B cell (primary cell): ENCODE measurements at places on chromosomes 12 and 14.

DNA sequence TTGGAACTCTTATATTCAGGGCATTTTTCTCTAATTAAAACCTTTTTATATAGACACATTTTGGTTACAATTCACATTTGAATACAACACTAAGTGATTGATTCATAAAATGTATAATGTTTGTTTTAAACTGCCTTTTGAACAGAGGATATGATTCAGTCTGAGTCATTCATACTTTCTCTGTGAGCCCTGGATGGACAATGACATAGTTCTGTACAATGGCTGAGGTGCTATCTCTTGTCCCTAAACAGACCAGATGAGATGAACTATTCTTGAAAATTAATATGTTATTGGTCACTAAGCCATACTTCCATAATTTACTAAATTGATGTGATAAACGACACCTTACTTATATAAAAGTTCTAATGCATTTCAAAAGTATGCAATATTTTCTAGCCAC lies 199.7 kb upstream of the ATXN7L3B start:
- no peak for DNase-seq

GRCh38 chr12:124601706-124602105 lies 34.3 kb upstream of the NCOR2 start:
- DNase-seq, result no peak

GRCh38 chr14:26984311-26985177 lies 386.7 kb upstream of the NOVA1 start:
- DNase-seq, result no peak

DNA sequence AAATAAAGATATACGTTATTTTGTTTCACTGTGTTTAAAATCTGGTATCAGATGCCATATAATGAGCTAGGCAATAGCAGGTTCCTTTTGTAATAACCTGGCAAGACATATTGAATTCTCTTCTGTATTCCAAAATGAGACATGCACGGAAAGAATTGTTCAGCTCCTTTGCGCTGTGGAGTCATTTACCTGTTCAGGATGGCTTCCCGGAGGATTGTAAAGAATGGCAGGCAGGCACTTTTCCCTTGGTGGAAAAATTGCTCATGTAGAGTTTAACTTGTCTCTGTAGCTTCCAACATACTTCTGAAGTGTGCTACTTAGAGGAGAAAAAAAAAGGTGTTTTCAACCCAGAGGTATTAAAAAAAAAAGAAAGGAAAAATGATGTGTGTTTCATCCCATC lies 805.2 kb downstream of the GALC start:
- DNase-seq, result no peak
